H9 (cell line): ENCODE measurements at places on chromosomes 6 and 20. TPM values are rescaled to one million over a fixed set of nuclear protein-coding genes. Genes with fewer than 3 reads are reported as not detected.
A peak's percentile ranks its signal among the peaks of the same experiment; 100 is the strongest.

DNA sequence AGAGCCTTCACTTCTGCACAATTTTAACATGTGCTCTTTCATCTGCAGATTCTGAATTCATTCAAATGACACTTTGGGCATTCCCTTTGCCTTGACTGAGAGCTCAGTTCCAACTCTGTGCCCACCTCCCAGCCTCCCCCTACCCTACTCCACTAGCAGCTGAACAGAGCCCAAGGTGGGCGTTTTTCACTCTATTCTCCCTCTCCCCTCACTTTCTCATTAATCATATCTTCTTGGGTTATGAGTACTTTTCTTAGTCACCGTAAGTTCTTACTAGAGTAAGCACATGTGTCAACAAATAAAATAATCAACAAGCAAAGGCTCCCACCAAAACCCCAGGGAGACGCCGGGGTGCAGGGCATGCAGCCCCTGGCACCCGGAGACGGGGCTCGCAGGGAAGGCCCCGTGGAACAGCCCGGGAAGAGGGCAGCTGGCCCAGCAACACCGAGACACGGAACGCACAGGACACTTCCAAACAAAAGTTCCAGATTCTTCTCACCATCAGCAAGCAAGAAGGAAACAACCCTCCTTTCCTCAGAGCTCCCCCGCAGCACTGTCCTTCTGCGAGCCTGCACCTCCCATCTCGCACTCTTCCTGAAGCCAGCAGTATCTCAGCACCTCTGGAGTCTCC, 34.1 kb downstream of the TAF4 start:
- DNase-seq, result no peak
- no peaks in the 10 kb centered on the region for H3K27me3 ChIP-seq
- H3K4me3 ChIP-seq, result no peak overlapping the region
- no peaks in the 10 kb centered on the region for H3K36me3 ChIP-seq
- H3K4me1 ChIP-seq, result 0 out of 2 replicates have a peak, but pooled peaks cover 3% of the 10 kb centered on the region
- H3K27ac ChIP-seq, result no peak overlapping the region

DNA sequence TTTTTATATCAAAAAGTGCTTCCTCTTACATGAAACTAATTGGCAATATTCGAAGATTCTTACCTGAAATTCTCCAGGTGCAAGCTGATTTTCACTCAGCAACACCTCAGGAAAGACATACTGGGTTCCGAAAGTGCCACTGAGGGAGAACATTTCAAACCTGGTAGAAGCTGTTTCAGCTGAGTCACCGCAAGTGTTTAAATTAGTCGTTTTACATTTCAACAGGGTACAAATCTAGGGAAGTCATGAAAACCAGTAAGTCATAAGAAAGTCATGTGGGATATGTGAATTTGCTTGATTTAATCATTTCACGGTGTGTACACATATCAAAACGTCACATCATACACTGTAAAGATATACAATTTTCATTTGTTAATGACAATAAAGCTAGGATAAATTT, 25.3 kb upstream of the TAAR1 start:
- H3K27me3 ChIP-seq, result no peaks in the 10 kb centered on the region
- no peak overlapping the region for H3K27ac ChIP-seq
- no peak for DNase-seq

DNA sequence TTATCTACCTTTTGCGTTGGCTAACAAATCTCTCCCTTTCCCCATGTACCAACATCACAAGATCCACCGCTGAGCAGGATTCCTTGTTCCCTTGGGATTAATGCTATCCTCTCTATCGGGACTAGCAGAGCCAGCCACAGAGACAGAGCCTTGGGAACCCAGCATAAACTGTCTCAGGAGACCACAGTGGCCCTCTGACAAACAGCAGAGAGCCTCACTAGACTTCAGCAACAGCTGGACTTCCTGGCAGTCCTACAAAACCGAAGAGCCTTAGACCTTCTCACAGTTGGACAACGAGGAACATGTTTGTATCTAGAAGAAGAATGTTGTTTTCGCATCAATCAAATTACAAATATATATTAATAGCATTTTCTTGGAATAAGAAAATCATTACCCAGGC, 39.6 kb upstream of the POU5F1 start:
- no peaks in the 10 kb centered on the region for H3K27me3 ChIP-seq
- H3K4me3 ChIP-seq, result no peak overlapping the region
- no peaks in the 10 kb centered on the region for H3K36me3 ChIP-seq
- no peak for DNase-seq
- H3K27ac ChIP-seq, result no peak overlapping the region

DNA sequence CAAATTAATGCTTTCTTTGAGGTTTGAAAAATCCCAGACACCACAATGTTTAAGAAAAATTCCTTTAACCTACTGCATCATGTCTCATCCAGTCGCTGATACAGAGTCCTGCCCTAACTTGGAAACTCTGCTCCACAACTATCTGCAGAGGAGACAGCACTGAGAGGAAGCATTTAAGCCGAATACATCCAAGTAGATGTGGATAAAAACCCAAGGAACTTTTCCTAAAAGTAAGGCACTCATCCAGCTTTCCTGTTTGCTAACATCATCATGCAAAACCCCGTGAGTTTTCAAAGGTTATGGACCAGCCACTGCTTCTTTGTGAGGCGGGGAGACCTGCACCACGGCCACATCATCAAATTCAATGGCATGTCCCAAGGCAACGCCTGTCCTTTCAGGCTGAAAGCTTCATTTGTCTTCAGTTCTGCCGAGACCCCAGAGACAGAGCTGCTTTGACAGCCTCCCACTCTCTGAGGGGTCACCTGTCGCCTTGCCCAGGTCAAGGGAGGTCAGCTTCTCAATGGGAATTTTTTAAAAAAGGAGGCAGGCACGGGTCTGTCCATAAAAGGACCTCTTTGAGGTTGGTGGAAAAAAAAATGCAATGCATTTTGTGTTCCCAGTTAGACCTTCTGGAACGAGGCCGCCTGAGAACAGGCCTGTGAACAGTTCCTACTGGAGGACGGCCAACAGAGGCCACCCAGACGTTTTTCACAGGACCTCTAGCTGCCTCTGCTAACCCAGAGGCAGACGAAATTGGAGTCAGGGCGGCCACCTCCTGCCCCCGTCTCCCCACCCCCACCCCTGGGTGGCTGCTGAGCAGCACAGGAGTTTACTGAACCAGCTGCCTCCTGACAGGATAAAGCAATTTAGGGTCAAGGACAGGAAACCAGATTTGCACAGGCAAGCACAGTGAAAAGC, 142.5 kb upstream of the HDDC2 start:
- H3K27ac ChIP-seq, result no peak overlapping the region
- no peaks in the 10 kb centered on the region for H3K36me3 ChIP-seq
- DNase-seq, result peak; percentile 36
- H3K27me3 ChIP-seq, result no peaks in the 10 kb centered on the region
- peaks cover 4% of the 10 kb centered on the region; the same call in 1 of the 2 replicates for H3K4me1 ChIP-seq
- no peak overlapping the region for H3K4me3 ChIP-seq

GRCh38 chr20:64077876-64078551, 1.3 kb downstream of the RGS19 start:
- H3K4me1 ChIP-seq, result no peaks in the 10 kb centered on the region; the same call in 1 of the 2 replicates
- no peak overlapping the region for H3K27ac ChIP-seq
- peak overlapping the region; percentile 40; the same call in 2 of the 3 replicates for H3K4me3 ChIP-seq
- no peak for DNase-seq

- DNase-seq, result no peak
- no peaks in the 10 kb centered on the region for H3K36me3 ChIP-seq
- H3K27ac ChIP-seq, result no peak overlapping the region
- no peaks in the 10 kb centered on the region; the same call in 1 of the 2 replicates for H3K4me1 ChIP-seq
- H3K27me3 ChIP-seq, result no peaks in the 10 kb centered on the region
- H3K4me3 ChIP-seq, result no peak overlapping the region
Observed at GRCh38 chr6:105588123-105588710, 185.3 kb upstream of the PREP start.

DNA sequence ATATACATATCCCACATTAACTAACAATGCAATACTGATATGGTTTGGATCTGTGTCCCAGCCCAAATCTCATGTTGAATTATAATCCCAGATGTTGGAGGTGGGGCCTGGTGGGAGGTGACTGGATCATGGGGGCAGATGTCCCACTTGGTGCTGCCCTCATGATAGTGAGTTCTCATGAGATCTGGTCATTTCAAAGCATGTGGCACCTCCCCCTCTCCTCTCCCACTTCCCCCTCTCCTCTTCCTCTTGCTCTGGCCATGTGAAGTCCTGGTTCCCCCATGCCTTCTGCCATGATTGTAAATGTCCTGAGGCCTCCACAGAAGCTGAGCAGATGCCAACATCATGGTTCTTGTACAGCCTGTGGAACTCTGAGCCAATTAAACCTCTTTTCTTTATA, 71.2 kb downstream of the FYN start:
- H3K4me1 ChIP-seq, result peaks cover 4% of the 10 kb centered on the region; the same call in 1 of the 2 replicates
- no peak overlapping the region for H3K27ac ChIP-seq
- H3K4me3 ChIP-seq, result no peak overlapping the region
- no peaks in the 10 kb centered on the region for H3K27me3 ChIP-seq

GRCh38 chr6:37459981-37460800, 27.2 kb downstream of the CMTR1 start:
- H3K36me3 ChIP-seq, result peaks cover 26% of the 10 kb centered on the region
- no peak overlapping the region for H3K4me3 ChIP-seq
- H3K27ac ChIP-seq, result no peak overlapping the region

- H3K27me3 ChIP-seq, result no peaks in the 10 kb centered on the region
- DNase-seq, result no peak
- no peak overlapping the region for H3K4me3 ChIP-seq
- H3K36me3 ChIP-seq, result no peaks in the 10 kb centered on the region
- H3K27ac ChIP-seq, result no peak overlapping the region
- H3K4me1 ChIP-seq, result no peaks in the 10 kb centered on the region
Observed at GRCh38 chr6:29504961-29505360, 17.2 kb upstream of the MAS1L start.

- no peaks in the 10 kb centered on the region for H3K4me1 ChIP-seq
Observed at GRCh38 chr6:33314515-33314942, 651 bp upstream of the TAPBP start.

DNA sequence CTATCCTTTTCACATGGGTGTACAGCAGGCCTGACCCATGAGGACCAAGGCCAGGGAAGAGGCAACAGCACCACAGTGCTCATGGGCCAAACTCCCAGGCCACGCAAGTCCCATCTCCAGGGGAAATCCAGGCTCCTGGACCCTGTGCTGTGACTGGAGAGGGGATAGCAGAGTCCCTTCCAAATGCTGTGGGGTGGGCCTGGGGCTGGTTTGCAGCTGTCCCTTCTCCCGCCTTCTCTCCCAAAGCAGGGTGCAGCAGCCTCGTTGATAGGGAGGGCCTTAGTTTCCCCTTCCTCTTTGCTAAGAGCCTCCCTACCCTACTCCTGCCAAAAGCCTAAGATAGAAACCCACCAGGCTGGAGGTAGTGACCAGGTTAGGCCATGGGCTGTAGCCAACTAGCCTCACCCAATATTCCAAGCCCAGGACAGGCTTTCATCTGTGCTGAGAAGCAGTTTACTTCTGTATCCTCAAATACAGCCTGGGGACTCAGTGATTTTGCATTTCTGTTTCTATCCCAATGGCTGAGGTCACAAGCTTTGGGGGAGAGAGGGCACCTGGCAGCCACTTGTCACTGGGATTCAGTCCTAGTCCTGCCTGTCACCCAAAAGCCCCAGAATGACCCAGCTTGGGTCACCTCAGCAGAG, 1.4 kb downstream of the CTSZ start:
- H3K27me3 ChIP-seq, result no peaks in the 10 kb centered on the region
- DNase-seq, result no peak
- no peak overlapping the region for H3K27ac ChIP-seq
- H3K4me3 ChIP-seq, result peak overlapping the region; percentile 60; the same call in 1 of the 2 replicates
- H3K36me3 ChIP-seq, result no peaks in the 10 kb centered on the region

DNA sequence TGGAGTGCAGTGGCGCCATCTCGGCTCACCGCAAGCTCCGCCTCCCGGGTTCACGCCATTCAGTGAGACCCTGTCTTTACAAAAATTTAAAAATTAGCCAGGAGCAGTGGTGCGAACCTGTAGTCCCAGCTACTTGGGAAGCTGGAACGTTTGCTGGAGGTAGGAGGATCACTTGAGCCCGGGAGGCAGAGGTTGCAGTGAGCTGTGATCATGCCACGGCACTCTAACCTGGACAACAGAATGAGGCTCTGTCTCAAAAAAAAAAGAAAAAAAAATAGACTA, 5.7 kb upstream of the PARD6B start:
- no peak overlapping the region for H3K4me3 ChIP-seq
- DNase-seq, result no peak
- H3K27ac ChIP-seq, result no peak overlapping the region

GRCh38 chr6:28807682-28808280, 116.0 kb downstream of the TRIM27 start:
- peaks cover 56% of the 10 kb centered on the region for H3K27me3 ChIP-seq
- peak; percentile 74 for DNase-seq
- peak overlapping the region; percentile 81 for H3K4me3 ChIP-seq
- H3K4me1 ChIP-seq, result peaks cover 2% of the 10 kb centered on the region; the same call in 1 of the 2 replicates

- no peak overlapping the region for H3K4me3 ChIP-seq
- no peaks in the 10 kb centered on the region for H3K27me3 ChIP-seq
- H3K4me1 ChIP-seq, result no peaks in the 10 kb centered on the region
- H3K36me3 ChIP-seq, result no peaks in the 10 kb centered on the region
Observed at GRCh38 chr6:152594701-152595100, 42.5 kb downstream of the SYNE1 start.

- no peak overlapping the region for H3K4me3 ChIP-seq
- no peaks in the 10 kb centered on the region for H3K36me3 ChIP-seq
- no peaks in the 10 kb centered on the region for H3K4me1 ChIP-seq
- DNase-seq, result no peak
- H3K27ac ChIP-seq, result no peak overlapping the region
Observed at GRCh38 chr6:52144196-52145076, 41.7 kb upstream of the IL17A start.

DNA sequence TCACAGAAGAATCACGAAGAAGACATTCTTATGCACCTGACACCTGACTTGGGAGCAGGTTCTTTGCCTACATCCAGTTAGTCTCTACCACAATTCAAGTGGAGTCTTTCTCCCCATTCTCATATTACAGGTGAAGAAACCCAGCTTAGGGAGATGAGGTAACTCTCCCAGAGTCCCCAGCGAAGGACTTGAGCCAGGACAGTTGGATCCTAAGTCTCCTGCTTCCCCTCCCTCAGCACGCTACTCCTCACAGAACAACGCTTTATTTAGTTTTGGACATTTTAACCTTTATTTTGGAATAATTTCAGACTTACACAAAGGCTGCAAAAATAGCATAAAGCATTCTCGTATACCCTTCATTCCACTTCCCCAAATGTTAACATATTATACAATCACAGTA, 824 bp upstream of the CSTL1 start:
- H3K4me3 ChIP-seq, result no peak overlapping the region
- no peaks in the 10 kb centered on the region for H3K36me3 ChIP-seq
- H3K27ac ChIP-seq, result no peak overlapping the region
- H3K27me3 ChIP-seq, result no peaks in the 10 kb centered on the region
- H3K4me1 ChIP-seq, result no peaks in the 10 kb centered on the region

ECT2L gene
- not detected in 2 replicates for total RNA-seq

UFL1 gene
- total RNA-seq, result 12.7 and 13.8 TPM in 2 replicates

PBOV1 gene
- total RNA-seq, result not detected in 2 replicates

FOXA2 gene
- 0.11 TPM in 1 of 2 replicates, not detected in the other for total RNA-seq

KLC4 gene
- total RNA-seq, result 29.7 TPM in 2 replicates

SOX18 gene
- total RNA-seq, result 1.6 and 2.0 TPM in 2 replicates

EEF1A2 gene
- total RNA-seq, result 25.8 and 27.4 TPM in 2 replicates

ADGB gene
- total RNA-seq, result not detected in 2 replicates

PM20D2 gene
- 8.3 and 8.4 TPM in 2 replicates for total RNA-seq

STK38 gene
- total RNA-seq, result 17.5 TPM in 2 replicates

BMP5 gene
- total RNA-seq, result not detected in 2 replicates
